Esophagus muscularis mucosa (tissue), 4 donors: ENCODE measurements at places on chromosomes 1 and 21. TPM values are rescaled to one million over a fixed set of nuclear protein-coding genes. Genes with fewer than 3 reads are reported as not detected.

NTNG1 gene
- 1.4 TPM for total RNA-seq

AIRE gene
- not detected for total RNA-seq

SPRR3 gene
- total RNA-seq: 5.0 TPM

NTRK1 gene
- 0.58 TPM for total RNA-seq

LZIC gene
- 28.3 TPM for total RNA-seq

SH2D5 gene
- 0.66 TPM for total RNA-seq

HPDL gene
- 0.19 TPM for total RNA-seq

ILDR2 gene
- total RNA-seq: 13.0 TPM

MTARC2 gene
- 22.9 TPM for total RNA-seq

- DNase-seq: no peak
These were observed 65.8 kb downstream of the TRABD2B start for GRCh38 chr1:47931395-47931794.

GRCh38 chr1:52532247-52532646 is 20.6 kb downstream of the TUT4 start:
- DNase-seq: no peak

DNA sequence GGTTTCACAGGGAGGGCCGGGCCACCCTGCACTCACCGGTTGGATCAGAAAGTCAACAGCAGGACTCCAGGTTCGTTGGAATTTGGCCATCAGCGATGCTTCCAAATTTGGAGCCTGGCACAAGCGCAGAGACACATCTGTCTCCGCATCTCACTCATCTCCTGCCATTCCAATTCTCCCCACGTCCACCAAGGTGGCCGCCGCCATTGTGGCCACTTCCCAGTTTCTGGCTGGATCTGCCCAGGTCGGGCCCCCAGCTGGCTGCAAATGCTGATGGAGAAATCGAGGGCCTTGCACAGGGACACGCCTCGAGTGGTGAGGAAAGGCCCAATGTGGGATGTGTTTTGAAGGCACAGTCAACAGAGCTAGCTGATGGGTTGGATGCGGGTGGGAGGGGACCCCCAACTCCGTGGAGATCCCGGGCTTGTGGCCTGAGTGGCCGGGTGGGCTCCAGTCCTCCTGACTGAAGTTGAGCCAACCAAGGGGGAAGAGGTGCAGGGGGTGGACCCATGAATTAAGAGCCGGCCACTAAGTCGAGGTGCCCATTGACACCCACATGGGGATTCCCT is 102.7 kb downstream of the CRYAA start:
- no peak for DNase-seq

- DNase-seq: no peak
These were observed 326.8 kb downstream of the HHAT start for GRCh38 chr1:210655511-210655910.

- no peak for DNase-seq
These were observed 265.1 kb upstream of the CAMK1G start for GRCh38 chr1:209318181-209319056.

DNA sequence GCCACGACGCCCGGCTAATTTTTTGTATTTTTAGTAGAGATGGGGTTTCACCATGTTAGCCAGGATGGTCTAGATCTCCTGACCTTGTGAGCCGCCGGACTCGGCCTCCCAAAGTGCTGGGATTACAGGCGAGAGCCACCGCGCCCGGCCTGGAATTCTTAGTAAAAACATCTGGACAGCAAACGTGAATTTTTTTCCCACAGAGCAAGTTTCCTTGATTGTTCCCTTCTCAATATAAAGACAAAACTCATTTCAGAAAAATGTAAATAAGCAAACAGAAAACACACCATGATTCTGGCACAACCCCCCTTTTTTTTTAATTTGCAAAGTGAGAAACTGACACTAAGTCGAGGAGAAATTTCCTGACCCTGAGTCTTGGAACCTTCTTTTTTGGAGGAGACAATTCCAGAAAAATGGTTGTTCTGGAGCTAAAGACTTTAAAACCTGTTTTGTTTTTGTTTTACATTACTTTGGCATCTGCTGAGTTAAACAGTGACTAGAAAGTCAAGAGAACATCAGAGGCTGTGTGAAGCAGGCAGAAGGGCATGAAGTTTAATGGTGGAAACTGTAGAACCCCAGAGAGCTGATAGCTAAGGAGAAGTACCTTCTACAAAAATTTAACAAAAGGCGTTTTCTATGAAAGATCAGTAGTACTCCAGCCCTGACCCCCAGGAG is 10.3 kb upstream of the HMGCS2 start:
- DNase-seq: peak; percentile 45

DNA sequence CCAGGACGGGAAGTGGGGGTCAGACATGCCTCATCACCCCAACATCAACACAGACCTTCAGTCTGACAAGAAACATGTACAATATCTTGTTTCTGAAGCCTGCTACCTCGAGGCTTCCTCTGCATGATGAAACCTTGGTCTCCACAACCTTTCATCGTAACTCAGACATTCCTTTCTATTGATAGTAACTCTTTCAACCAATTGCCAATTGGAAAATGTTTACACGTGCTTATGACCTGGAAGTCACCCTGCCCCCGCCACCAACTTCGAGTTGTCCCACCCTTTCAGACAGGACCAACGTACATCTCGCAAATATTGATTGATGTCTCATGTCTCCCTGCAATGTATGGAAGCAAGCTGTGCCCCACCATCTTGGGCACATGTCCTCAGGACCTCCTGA is 159.5 kb downstream of the ETS2 start:
- no peak for DNase-seq

GRCh38 chr1:26782521-26783212 is 5.1 kb upstream of the PIGV start:
- no peak for DNase-seq

DNA sequence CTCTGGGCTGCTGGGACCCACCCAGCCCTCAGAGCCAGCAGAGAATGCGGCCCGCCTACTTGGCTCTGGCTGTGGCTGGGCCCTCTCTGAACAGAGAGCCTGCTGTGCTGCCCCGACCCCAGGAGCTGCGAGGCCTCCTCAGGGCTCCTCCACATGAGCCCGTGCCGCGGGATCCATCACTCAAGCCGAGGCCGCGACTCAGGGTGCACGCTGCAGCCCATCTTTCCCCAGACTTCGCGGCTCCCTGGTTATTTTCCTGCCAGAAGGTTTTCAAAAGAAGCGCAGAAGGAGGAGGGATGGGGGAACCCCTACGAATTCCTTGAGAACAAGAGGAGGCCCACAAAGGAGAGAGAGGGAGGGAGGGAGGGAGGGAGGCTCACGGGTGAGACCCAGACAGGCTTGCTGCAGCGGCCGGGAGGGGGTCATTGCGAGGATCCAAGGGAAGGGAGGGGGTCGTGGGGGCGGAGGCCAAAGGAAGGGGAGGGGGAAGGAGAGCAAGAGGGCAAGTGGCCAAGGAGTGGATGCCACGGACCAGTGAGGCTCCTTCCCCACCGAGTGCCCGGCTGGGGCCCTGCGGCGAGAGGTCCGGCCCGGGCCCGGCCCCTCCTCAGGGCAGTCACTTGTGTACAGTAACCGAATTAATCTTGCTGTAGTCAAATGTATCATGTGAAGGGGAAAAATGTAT is 146.8 kb downstream of the CASZ1 start:
- DNase-seq: no peak

- DNase-seq: no peak
These were observed 6.7 kb upstream of the FAM167B start for GRCh38 chr1:32240140-32240951.

DNA sequence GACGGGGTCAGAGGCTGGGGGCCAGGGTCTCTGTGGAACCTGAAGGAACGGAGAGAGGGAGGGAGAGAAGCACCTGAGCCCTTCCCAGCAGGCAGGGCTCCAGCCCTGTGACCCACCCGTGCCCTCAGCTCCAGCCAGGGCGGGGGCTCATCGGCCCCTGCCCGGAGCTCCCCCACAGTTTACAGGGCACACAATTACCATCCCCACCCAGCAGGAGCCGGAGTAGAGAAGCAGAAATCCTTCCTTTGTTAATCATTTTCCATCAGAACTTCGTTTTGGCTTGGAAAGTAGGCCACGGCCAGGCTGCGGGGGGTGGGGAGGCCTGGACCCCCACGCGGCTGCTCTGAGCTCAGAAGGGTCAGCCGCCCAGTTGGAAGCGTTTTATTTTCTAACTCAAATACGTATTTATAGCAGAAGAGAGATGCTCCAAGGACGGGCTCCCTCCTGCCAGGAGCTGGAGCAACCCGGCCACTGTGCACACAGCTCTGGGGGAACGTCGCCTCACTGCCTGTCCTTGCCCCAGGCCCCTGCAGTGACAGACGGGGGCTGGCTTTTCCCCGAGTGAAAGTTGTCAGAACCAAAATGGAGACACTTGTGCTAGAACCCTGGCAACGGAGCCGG is 42.7 kb upstream of the ADARB1 start:
- DNase-seq: no peak

GRCh38 chr1:41647221-41648135 is 163.0 kb upstream of the EDN2 start:
- no peak for DNase-seq

DNA sequence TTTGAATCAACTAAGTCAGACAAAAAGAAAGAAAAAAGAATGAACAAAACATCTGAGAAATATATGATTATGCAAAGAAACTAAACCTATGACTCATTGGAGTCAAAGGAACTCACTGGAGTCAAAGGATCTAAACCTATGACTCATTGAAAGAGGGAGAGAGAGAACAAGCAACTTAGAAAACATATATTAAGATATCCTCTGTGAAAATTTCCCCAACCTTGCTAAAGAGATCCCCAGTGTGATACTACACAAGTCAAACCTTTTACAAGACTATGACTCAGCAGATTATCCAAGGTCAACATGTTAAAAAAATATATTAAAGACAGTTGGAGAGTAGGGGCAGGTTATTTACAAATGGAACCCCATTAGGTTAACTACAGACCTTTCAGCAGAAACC is 1538.3 kb downstream of the NCAM2 start:
- no peak for DNase-seq

- no peak for DNase-seq
These were observed 1643.1 kb upstream of the B3GALT2 start for GRCh38 chr1:194829492-194829891.

DNA sequence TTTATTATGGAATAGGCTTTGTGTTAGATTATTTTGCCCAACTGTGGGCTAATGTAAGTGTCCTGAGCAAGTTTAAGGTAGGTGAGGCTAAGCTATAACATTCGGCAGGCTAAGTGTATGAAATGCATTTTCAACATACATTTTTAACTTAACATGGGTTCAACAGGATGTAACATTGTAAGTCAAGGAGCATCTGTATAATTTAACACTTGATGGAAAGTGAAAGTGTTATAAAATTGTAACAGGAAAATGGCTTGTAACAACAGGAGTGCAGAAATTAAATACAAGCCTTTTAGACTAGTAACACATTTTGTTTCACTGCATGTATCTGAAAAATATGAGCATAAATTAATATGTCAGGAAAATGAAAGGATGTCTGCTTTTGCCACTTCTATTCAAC is 42.3 kb downstream of the B3GALNT2 start:
- DNase-seq: no peak

DNA sequence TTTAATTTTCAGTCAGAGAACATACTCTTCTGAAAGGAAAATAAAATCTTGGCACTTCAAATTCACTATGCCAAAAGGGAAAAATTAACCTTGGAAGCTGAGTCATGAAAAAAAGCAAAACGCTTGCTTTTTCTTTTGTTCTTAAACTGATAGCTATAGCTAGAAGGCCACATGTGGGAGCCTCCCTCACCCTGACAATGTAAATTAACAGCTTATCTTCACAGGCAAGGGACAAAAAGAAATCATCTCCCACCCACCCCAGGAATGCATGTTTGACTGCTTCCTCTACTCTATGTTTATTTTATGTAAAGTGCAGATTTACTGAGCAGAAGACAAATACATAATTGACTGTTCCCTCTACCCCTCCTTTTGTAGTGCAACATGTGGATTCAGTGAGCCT is 38.0 kb downstream of the EBNA1BP2 start:
- no peak for DNase-seq

DNA sequence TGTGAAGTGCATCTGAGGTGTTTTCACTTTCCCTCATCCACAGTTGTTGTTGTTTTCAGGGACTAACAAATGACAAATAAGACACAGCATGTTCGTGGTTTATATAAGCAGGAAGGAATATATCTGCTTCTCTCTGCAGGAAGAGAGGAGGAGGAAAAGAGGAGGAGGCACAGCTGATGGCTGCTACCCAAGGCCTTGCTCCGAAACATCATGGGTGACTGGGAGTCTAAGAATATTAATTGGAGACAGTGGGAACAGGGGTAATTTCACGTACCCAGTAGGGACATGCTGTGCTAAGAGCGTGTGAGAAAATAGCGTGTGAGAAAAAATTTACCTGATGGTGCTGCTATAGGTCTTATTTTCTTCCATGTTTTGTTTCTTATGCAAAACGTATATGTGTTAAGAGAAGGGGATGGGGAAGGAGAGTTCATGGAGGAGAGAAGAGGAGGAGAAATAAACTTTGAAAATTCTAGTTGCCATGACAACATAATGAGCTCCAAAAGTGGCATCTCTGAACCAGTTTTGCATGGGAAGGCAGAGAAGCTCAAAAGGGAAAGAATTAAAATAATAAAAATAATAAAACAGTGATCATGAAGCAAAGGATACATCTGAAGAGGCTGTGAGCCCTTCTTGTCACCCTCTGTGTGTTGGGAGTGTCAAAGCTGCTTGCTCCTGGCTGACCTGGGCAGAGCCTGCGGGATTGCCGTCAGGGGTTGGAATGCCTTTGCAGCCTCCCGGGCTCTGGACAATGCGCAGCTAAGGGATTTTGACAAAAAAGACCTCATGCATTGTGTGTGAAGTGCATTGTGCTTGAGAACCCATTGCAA is 192.0 kb downstream of the CACNA1E start:
- no peak for DNase-seq
